LoVo (cell line): ENCODE measurements at places on chromosomes 16 and 17.

- no peak for DNase-seq
Observed at GRCh38 chr17:70013911-70014310, 61.1 kb upstream of the KCNJ16 start.

GRCh38 chr17:61388561-61389356, 10.9 kb upstream of the TBX2 start:
- no peak for DNase-seq

- DNase-seq = peak; percentile 58
Observed at GRCh38 chr17:55356434-55357328, 65.0 kb downstream of the MMD start.

GRCh38 chr16:64428463-64429113, 693.3 kb downstream of the CDH11 start:
- peak; percentile 14 for DNase-seq

DNA sequence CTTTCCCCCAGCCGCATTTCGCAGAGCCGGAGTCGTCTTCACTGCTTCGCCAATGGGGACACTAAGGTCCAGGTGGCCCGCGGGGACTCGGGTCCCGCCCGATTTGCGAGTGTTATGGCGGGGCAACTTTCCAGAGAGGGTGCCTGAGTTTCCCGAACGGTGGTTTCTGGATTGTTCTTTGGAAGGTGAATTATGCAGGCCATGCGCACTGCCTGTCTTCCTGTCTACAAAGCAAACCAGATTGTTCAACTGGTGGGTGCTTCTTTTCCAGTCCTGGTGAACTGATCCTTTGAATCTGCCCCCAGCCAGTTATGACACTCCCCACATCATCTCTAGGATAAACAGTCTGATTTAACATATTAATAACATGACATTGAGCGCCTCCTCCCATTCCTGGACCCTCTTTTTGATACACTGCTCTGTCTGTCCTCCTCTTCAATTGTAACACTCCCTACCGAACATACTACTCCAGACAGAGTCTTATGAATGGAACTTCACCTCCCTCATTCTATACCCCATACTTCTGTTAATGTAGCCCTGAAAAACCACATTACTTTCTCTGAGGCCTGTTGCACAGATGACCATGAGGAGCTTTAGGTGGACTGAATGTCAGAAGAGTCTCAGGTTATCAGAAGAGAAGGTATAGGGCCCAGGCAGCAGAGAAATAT, 159.0 kb downstream of the RAB11FIP4 start:
- no peak for DNase-seq

DNA sequence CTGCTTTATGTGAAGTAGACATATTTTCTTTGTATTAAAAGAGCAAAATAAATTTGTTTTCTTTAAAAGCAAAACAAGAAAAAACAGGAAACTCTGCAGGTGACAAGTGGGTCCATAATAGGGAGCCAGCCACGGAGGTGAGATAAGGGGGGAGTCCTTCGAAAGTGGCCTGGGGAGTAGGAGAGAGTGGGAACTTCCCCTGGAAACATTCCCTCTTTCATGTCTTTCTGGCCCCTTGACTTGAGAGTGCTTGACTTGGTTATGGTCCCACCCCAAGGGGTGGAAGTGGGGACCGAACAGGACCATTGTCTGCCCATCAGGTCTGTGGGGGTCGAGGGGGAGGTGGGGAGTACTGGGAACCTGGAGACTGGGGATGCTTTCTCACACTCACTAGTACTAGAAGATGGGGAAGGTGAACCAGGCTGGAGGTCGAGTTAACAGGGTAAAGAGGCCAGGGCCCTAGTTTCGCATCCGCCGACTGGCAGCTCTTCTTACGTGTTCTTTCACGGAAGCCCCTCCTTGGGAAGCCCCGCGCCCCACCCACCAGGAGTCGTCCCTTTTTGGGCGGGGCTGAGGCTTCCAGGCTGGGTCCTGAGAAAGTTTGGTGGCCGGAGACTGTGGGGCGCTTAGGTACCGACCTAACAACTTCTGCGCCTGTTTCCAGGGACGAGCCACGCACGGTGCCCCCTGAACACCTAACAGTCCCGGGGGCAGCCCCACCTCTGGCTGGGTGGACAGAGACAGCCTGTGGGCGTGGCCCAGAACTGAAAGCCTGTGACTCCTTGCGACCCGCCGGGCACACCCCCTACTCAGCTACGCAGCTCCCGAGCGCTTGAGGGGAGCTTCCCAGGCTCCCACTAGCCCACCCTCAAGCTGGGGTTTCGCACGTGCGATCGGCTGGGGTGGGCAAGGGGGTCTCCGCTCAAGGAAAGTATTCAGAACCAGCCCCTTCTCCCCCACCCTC, 790 bp downstream of the TRADD start:
- DNase-seq = peak; percentile 26

- no peak for DNase-seq
Observed at GRCh38 chr16:67959536-67960329, 8.7 kb downstream of the SLC12A4 start.

DNA sequence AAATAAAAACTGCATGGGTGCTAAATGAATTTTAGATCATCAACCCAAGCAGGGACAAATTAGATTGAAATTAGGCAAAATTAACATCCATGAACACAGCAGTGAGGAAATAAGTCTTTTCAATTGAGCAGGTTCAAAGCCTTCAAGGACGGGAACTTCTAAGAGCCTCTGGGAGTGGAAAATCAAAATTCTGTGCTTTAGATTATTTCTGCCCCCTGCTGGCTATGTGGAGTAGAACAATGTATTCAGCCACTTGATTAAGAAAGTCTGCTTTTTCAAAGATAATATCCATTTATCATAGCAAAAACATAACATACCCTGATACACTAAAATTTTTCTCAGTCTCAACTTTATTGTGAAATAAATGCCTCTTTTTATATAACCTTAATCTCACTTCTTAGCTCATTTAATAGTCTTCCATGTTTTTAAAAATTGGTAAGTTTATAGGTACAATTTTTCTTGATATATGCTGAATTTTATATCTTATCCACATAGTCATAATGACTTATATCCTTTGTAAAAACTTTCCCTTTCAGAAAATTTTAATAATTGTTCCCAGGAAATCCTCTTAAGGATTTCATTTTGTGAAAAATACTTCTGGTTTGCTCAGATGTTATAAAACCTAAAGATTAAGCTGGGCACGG, 28.1 kb upstream of the NOL11 start:
- peak; percentile 69 for DNase-seq

GRCh38 chr17:46944931-46945330, 22.0 kb downstream of the GOSR2 start:
- no peak for DNase-seq

- peak; percentile 9 for DNase-seq
Observed at GRCh38 chr17:55607731-55608341, 96.6 kb upstream of the SMIM36 start.

DNA sequence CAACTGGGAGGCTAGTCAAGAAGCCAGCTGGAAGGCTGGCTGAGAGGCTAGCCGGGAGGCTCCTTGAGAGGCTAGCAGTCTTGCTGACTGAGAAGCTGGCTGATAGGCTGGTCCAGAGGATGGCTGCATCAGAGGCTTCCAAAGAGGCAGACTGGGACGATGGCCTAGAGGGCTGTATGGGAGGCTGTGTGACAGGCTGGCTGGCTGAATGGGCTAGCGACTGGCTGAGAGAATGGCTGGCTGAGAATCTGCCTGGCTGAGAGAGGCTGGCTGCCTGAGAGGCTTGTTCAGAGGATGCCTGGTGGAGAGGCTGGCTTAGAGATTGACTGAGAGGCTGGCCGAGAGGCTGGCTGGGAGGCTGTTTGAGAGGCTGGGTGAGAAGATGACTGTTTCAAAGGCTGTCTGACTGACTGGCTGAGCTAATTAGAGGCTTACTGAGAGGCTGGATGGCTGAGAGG, 34.8 kb upstream of the ACSM2B start:
- DNase-seq = no peak

DNA sequence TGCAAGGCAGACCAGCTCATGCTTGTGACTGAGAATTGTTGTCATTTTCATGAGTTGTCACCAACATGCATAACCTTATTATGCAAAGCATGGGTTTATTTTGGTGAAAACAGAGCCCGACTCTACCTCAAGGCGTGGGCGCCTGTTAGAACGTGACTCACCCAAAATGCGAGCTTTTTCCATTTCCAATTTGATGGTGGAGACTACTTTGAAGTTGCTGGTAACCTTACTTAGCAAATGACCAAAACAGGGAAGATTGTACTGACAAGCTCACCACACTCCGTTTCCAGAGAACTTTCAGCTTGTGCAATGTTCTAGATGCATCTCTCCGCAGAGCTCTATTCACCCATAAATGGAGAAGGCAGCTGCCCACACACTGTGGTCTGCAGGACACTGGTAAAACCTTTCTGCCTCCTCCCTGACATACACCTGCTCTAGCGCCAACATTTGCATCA, 284.5 kb downstream of the MAF start:
- no peak for DNase-seq

GRCh38 chr16:2443555-2443954, 14.3 kb downstream of the CCNF start:
- no peak for DNase-seq

DNA sequence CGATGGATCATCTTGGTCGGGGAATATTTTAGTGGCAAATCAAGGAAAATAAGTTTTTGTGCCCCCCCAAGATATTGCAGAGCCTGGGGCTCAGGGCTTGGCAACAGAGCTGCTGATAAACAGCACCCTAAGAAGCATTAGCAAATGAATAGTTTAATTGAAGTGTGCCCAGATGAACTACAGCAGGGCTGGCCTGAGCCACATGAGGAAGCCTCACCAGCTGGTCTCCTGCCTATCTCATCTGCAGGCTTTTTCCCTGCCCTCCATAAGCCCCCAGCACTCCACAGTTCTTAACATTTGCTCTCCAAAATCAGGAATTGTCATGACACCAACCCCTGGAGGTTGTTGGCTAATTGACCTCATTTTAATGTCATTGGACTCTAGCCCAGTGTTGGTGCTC, 480.2 kb downstream of the HS3ST3B1 start:
- DNase-seq = no peak

DNA sequence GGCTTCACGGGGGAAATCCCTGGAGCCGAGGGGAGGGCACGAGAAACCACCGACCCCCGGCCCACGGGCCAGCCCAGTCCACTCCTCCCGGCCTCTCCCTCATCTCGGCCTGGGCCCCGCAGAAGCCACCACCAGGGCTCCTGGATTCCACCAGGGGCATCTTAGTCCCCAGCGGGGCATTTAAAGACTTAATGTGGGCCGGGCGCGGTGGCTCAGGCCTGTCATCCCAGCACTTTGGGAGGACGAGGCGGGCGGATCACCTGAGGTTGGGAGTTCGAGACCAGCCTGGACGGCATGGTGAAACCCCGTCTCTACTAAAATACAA, 24.1 kb upstream of the ABR start:
- DNase-seq = no peak

DNA sequence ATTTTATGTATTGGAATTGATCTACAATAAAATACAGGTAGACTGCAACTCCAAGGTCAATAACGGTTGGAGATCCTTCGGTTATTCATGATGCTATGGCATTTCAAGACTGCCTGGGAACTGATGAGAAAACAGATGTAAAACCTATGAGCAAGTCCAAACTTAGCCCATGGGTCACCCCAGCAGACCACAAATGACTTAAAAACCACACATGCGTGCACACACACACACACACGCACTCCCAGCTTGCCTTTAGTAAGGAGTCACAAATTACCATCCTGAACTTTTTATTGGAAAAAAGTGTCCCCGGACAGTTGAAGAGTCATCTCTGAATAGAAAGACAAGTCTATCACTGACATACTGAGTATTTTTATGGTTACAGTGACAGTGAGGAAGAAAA, 26.7 kb downstream of the TRIM25 start:
- no peak for DNase-seq

- peak; percentile 16 for DNase-seq
Observed at GRCh38 chr17:79923974-79924638, 84.9 kb upstream of the CBX4 start.

- no peak for DNase-seq
Observed at GRCh38 chr16:57754354-57755060, 18.9 kb downstream of the KATNB1 start.

DNA sequence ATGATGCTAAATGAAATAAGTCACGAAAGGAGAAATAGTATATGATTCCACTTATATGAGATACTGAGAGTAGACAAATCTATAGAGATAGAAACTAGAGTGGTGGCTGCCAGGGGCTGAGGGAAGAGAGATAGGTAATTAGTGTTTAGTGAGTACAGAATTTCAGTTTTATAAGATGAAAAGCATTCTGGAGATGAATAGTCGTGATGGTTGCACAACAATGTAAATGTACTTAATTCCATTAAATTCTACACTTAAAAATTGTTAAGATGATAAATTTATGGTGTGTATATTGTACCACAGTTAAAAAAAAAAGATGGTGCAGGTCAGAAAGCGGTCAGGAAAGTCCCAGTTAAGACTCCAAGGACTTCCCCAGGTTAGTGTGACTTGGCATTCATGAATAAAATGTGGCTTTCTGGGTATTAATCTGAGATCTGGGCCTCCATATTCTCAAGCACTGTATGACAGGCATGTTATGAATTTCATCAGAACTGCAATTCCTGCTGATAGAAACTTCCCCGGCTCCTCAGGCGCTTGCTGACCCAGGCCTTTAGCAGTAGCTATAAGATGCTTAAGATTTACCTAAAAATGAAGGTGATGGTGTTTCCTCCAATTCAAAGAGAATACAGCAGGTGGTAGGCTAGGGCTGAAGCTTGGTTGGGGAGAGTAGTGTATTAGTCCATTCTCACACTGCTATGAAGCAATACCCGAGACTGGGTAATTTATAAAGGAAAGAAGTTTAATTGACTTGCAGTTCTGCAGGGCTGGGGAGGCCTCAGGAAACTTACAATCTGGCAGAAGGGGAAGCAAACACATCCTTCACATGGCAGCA, 115.3 kb upstream of the SOX9 start:
- DNase-seq = no peak
